ENCODE measurements at places on chromosomes 1 and 21.

GRCh38 chr1:76177615-76178014 is 103.1 kb downstream of the ST6GALNAC3 start:
- no peak for DNase-seq

- DNase-seq: no peak
Observed at GRCh38 chr1:62774971-62775595, 8.8 kb upstream of the ATG4C start.

- no peak for DNase-seq
Observed at GRCh38 chr1:97144527-97144926, 422.9 kb downstream of the PTBP2 start.

DNA sequence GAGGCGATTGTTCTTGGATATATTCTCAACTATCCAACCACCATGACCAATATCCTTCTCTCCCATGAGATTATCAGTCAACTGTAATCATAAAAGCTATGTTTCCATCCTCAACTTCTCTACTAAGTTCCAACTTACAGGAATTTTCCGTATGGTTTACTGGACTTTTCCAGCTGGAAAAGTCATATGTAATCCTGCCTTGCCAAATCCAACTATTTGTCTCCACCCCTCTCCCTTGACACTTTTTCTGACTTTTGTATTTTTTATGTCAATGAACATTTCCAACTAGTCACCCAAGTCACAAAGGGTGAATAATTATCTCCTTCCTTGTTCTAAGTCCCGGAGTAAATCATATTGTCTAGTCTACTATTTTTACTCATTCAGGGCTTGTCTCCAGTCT is 293.1 kb downstream of the USP25 start:
- no peak for DNase-seq

GRCh38 chr1:180372728-180373127 is 129.6 kb downstream of the ACBD6 start:
- no peak for DNase-seq

GRCh38 chr21:46182548-46183336 is 1.5 kb downstream of the SPATC1L start:
- DNase-seq: no peak

- DNase-seq: no peak
Observed at GRCh38 chr1:192167911-192168700, 9.8 kb downstream of the RGS18 start.

DNA sequence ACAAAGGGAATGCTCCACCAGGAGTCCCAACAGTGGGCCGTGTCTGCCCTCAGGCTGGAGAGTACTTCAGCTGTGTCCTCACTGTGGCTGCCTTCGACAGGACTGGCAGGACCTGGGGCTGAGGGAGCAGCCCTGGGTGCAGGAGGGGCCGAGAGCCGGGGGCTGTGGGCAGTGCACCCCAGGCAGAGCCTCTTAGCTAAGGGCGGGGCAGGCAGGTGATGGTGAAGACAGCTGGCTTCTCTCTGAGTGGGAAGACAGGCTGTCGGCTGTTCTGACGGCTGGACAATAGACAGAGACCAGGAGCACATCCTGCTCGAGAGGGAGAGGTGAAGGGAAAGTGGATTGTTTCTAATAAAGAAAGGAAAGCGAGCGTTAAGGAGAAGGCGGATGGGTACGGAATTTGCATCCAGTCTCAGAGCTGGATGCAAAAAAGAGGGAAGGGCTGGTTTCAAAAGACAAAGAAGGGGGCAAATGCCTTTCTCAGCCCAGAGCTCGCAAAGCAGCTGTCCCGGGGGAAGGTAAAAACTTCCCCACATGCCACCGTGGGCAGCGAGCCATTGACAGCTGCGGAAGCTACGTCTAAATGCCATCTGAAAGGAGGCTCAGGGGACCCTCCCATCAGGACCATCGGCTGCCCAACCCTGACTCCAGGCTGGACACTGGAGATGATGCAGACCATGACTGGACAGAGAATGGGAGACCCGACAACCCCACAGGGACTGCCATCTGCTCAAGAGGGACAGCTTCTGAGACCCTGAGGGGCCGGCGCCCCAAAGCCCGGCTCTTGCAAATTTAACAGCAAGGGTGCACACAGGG is 92.0 kb downstream of the STUM start:
- DNase-seq: no peak

- no peak for DNase-seq
Observed at GRCh38 chr1:3905266-3905952, 5.3 kb upstream of the C1orf174 start.

DNA sequence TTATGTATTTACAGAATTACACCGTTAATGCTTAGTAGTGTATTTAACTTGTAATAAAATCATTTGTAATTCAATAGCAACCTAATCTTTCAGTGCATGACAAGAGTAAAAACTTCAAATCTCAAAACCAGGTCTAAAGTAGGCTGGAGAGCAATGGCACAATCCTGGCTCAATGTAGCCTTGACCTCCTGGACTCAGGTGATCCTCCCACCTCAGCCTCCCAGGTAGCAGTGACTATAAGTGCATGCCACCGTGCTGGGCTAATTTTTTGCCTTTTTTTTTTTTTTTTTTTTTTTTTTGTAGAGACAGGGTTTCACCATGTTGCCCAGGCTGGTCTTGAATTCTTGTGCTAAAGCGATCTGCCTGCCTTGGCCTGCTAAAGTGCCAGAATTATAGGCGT is 11.3 kb downstream of the IPP start:
- no peak for DNase-seq

GRCh38 chr21:31470896-31471694 is 127.0 kb upstream of the TIAM1 start:
- no peak for DNase-seq

GRCh38 chr1:5718831-5719632 is 273.2 kb downstream of the NPHP4 start:
- DNase-seq: no peak

DNA sequence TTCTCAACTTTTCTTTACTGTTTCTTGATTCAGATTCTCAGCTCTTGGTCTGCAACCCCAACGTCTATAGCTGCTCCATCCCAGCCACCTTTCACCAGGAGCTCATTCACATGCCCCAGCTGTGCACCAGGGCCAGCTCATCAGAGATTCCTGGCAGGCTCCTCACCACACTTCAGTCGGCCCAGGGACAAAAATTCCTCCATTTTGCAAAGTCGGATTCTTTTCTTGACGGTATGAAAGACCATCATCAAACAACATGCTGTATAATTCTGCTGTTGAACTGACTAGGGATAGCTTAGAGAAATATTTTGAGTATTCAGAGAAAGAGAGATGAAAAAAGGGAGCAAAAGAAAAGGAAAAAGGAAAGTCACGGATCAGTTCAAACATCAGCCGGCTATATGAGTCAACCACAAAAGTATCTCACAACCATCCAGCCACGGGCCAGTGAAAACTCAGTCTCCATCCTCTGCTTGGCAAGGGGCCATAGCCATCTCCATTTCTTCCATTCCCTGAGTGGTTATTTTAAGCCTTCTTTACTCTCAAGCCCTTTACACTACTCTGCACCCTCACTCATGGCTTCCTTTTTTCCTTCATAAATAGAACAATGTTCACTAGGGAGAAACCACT is 14.1 kb downstream of the DNASE2B start:
- no peak for DNase-seq

- peak; percentile 92 for DNase-seq
Observed at GRCh38 chr1:234772345-234773147, 162.6 kb upstream of the IRF2BP2 start.
